Astrocyte (in vitro differentiated cells and primary cell): ENCODE measurements at places on chromosomes 7 and 10. TPM values are rescaled to one million over a fixed set of nuclear protein-coding genes. Genes with fewer than 3 reads are reported as not detected.
A peak's percentile ranks its signal among the peaks of the same experiment; 100 is the strongest.

Gene CPA2
- total RNA-seq: not detected in 2 replicates

Gene NPY4R2
- not detected in 2 replicates for total RNA-seq

DNA sequence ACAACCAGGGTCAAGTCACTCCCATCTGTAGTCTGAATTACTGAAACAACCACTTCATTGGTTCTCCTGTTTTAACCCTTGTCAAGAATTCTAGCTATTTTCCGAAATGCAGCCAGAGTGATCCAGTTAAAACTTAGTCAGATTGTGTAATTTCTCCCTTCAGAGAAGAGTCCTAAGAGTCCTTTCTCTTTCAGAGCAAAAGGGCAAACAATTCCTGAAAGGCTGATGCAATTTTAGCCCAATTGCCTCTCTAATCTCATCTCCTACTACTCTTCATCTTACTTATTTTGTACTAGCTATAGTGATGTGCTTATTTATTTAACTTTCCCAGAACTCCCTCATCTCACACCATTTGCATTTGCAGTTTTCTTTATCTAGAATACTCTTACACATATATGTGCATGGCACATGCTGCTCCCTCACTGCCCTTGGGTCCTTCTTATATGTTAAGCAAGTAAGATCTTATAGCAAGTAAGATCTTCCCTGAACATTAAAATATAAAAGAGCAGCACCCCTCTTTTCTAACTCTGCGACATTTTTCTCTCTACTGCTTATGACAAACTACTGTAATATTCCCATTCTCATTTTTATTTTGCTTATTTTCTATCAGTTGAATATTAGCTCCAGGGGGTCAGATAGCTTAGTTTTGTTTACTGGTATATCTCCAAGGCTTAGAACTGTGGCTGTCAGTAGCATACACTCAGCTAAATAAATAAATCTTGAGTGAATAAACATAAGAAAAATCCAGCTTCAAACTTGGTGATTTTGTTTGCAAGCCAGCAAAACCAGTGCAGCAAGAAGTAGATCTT is 44.6 kb downstream of the HGF start:
- DNase-seq: peak; percentile 24

- DNase-seq: peak; percentile 35
These were observed 558 bp downstream of the VOPP1 start for GRCh38 chr7:55571511-55572377.

GRCh38 chr7:30625283-30625682 is 30.6 kb downstream of the GARS1 start:
- no peak for DNase-seq

DNA sequence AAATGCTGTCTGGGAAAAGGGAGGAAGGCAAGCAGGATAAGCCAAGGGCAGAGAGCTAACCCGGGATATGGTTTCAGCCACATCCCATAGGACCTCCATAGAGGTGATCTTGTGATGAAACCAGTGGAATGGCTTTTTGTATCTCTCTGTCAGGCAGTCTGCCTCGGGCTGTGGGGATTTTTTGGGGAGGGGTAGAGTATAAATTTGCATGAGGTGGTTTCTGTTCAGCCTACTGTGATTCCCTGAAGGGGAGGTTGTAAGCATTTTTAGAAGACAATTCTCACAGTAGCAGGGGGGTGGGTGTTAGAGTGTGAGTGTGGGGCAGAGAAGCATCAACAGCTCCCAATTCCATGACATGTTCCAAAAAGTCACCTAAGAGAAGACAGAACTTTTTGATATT is 11.8 kb downstream of the OR9A2 start:
- DNase-seq: no peak

DNA sequence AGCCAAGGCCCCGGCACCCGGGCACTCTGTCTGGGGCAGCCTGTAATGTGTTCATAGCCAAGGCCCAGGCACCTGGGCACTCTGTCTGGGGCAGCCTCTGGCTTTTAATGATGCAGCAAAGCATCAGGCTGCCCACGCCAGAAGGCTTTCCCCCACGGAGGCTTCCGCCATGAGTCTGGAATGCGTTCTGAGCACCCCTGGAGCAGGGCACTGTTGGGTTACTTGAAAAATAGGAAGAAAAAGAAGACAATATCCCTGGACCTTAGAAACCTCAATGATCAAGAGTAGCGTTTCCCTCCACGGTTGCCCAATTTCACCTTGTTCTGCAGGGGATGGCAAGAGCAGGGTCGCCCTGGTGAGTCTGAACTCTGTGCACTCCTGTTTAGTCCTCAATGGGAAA is 565.0 kb downstream of the PTPRN2 start:
- DNase-seq: no peak

DNA sequence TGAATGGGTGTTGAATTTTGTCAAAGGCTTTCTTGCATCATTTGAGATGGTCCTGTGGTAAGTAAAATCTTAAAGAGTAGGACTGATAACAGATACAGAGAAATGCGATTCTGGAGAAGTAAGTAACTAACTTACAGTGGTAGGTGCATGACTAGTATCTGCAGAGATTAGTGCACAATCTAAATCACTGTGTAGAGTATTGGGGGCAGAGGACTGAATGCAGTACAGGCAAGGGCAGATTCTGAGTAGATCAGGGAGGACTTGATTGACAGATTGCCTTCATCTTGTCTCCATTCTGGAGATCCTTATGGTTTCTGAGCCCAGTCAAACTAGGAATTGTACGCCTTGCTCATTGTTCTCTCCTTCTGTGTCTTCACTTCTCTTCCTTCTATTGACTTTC is 736.0 kb downstream of the AUTS2 start:
- DNase-seq: no peak

- DNase-seq: peak; percentile 46
These were observed 14.9 kb upstream of the ITGB1 start for GRCh38 chr10:32972929-32973328.
